CD4-positive, alpha-beta T cell treated with Interleukin-1 beta for 1 hour (primary cell): ENCODE measurements at places on chromosomes 2 and 18.
A peak's percentile ranks its signal among the peaks of the same experiment; 100 is the strongest.

DNA sequence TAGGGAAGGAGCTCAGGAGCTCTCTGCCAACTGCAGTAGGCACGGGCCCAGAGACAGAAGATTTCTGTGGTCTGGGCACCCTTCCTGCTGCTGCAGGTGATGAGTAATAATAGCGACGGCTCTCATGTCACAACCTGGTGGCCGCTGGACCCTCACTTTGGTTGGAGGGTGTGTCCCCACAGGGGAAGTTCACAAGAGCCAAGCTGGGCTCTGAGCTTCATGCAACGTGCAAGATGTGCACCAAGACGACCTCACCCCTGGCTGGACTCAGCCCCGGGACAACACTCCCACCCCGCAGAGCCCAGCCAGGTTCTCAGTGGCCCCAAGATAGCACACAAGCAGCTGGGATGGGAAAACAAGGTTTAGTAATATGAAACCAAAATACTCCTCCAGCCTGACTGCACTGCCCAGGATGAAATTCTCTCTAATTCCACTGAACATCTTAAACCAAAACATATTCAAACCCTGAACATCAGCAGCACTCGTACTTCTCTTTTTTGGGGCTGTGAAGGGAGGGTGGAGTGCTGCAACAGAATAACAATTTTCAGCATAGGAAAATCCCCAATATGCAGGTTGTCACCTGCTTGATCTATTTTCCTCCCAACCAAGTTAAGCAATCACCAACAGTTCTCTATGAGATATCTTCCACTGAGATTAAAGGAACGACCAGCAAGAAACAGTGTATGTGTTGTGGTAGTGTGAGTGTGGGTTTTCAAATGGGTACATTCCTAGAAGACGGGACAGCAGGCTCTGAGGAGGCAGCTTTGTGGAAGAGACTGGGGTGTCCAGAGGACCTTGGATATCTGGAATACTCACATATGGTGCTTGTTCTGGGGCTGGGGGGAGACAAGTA, 26.5 kb downstream of the BCL2 start:
- DNase-seq, result peak; percentile 50

DNA sequence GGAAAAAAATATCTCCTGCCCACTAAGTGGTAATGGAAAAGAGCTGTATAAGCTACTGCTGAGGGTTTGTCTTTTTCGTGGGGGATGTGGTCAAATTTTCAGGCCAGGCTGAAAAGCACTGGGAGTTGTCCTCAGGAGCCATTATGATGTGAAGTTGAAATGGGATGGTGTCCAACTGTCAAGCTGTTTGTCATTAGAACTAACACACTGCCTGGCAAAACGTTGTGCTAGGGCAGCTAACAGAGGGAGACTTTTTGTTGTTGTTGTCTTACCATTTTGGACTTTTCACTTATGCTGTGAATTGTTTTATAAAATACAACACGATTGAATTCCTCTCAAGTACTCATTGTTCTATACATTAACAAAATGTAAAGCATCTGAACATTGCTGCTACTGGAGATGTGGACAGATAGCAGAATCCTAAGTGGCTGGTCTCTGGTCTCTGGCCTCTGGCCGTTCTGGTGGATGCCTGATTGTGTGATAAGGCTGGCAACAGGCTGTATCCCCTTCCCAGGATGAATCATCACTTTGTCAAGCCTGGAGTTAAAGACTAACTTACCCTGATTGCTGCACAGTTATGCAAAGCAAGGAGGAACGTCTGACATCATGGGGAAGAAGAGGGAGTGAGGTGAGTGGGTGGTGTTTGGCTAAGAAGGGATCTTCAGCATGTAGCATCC, 2.3 kb downstream of the MYO1B start:
- no peak for DNase-seq

GRCh38 chr2:121104721-121105141, 180.3 kb downstream of the TFCP2L1 start:
- no peak for DNase-seq

DNA sequence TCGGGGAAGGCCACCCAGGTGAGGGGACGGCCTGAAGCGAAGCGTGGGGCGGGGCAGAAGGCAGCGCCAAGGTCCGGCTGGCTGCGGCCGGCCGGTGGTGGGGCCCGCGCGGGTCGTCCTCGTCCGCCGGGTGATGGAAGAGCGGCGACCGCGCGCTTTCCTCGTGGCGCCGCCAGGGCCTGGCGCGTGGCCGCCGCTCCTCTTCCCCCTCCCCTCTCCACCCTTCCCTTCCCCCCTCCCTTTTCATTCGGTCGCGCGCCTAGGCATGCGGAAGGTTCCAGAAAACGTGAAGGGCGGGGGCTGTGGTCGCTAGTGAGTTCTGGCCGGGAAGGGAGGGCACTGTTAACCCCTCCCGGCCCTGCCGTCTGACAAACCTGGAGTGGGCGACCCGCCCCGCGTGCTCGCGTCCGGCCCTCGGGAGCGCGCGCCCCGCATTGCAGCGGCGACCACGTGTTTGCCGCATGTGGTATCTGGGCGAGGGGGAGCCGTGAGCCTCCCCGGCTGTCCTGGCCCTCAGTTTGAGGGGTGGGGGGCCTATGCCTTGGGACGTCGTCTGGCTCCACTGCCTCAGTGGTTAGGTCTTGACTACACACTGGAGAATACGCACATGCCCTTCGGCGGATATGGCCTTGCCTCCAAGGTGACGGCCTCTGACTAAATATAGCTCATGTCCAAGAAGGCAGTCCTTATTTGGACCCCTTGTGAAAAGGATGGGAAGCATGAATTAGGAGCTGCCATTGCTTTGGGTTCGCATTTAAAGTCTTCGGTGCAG, 579 bp downstream of the MAT2A start:
- DNase-seq, result peak; percentile 75

- DNase-seq, result no peak
These were observed 93.6 kb downstream of the HDAC4 start for GRCh38 chr2:239307221-239307569.

- DNase-seq, result no peak
These were observed 64.9 kb upstream of the WIPF1 start for GRCh38 chr2:174662459-174662858.

DNA sequence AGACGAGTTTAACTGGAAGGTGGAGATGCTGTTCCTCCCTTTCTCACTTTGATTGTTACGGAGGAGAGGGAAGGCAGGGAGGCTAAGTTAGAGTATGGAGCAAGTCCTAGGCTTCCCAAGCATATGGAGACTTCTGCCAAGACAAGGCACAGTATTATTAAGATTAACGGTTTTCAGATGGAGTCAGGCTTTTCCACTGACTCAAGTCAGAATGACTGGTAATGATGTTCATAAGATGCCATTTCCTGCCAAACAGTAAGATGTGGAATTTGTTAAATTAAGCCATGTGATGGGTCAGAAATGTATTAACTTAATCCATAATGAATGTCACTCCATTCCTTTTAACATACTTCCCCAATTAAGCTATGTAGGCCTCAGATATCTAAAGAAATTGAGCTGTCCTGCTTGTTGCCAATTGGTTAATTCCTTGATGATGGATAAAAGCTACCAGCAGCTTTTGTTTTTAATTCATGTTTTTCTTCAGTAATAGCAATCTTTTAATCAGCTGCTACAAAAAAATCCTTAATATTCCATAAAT, 383.7 kb downstream of the ZNF521 start:
- no peak for DNase-seq

DNA sequence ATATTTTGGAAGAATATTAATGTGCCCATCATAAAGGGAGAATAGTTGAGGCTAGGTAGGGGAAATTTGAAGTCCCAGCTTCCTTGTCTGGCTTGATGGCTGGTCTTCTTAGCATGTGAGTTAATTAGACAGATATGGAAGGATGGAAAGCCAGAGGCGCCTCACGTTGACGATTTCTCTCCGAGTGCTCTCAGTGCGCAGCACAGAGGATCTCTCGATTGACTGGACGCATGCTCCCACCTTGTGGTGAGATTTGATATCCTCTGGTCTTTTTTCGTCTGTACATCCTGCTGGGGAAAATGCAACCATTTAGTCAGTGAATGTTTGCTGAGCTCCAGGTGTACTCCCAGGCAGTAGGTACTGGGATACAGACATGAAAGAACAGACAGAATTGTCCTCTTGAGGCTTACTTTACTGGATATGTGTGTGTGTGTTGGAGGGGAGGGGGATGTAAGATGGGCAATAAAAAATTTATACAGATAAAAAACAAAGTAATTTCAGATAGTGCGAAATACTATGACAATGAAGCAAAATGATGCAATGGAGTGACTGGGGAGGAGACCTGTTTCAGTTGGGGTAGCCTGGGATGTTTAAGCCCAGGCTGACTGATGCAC, 66.9 kb upstream of the ZNG1B start:
- DNase-seq, result peak; percentile 74

GRCh38 chr2:11647834-11648600, 22.0 kb downstream of the NTSR2 start:
- no peak for DNase-seq

DNA sequence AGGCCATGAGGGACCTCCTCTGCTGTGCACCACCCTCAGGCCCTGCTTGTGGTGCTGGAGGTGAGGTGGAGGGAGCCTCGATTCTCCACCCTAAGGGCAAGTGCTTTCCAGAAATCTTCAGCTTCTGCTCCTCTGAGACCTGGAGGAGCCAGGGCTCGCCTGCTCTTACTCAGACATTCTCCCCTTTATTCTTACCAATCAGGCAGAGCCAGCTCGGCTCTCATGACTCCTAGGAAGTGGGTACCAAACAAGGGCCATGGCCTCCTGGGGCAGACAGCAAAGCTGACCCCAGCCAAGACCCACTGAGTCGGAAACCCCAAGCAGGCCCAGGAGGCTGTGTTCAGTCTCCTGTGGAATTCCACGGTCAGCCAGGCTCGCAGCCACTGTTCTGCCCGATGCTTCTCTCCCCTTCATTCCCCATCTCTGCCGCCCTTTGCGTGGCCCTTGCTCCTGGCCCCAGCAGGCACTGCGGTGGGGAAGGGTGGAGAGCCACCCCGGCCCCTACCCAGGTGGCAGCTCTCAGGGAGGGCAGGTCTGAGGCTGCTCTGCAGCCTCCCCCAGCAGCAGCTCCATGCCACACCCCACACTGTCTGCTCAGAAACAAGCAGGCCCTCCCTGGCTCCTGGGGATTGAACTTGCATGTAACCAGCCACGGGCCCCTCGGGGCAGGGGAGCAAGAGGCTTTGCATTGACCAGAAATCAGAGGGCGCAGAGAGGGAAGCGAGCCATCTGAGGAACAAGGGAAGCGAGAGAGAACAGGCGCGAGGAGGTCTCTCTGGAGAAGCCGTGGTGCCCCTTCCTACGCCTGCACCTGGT, 24.0 kb downstream of the HS1BP3 start:
- DNase-seq, result no peak

DNA sequence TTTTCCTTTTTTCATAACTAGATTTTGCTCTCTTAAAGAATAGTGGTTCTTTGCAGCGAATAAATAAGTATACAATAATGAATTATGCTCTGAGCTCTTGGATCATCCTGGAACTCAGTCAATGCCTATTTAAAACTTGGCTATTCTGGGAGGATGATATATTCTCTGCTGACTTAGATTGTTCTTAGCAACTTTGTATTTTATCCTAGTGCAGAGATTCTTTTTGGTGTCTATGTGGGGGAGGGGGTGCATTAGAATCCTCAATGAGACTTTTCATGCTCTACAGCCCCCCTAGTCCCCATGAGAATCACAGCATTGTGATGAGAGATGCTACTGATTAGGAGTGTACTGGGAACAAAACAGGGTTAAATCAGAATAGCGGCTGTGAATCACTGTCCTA, 8.8 kb upstream of the FAM98A start:
- no peak for DNase-seq

GRCh38 chr18:64244571-64244970, 95.7 kb upstream of the LINC00305 start:
- DNase-seq, result no peak

DNA sequence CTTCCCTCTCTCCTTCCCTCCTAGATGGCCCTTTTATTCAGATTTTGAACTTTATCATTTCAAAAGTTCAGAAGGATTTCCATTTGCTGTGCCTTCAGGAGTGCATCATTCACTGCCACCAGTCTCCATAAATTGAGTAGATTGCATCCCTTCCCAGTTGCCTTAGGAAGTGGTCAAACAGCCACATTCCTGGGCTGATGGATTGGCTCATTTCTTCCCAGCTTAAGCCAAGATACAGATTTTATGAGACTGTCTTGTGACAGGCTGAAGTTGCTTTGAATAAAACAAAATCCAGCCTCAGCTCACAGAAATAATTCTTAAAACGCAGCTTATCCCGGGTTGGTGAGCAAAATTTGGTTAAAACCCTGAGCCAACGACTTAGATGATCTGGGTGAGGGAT, 9.8 kb downstream of the NRP2 start:
- no peak for DNase-seq
